ENCODE measurements at places on chromosomes 3 and 15. TPM values are rescaled to one million over a fixed set of nuclear protein-coding genes. Genes with fewer than 3 reads are reported as not detected.
A peak's percentile ranks its signal among the peaks of the same experiment; 100 is the strongest.

Gene TMEM108
- polyA plus RNA-seq = 0.27 TPM

DNA sequence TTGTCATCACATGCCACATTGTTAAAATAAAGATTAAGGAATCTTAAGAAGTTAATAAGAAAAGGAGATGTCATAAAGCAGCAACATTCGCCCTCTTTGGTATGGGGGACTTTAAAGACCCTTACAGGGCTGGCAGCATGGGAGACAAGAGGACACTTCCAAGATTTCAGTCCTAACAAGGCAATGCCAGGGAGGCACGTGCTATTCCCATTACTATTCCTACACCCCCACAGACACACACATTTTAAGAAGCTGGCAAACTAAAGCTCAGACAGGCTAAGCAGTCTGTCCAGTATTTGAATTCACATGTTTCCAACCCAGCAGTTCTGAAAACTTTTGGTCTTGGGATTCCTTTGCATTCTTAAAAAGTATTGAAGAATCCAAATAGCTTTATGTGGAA, 80.8 kb downstream of the WDR49 start:
- H3K36me3 ChIP-seq = no peaks in the 10 kb centered on the region
- no peak for DNase-seq
- no peak overlapping the region for H3K27ac ChIP-seq
- H3K4me3 ChIP-seq = no peak overlapping the region
- no peaks in the 10 kb centered on the region for H3K27me3 ChIP-seq
- no peaks in the 10 kb centered on the region for H3K4me1 ChIP-seq

DNA sequence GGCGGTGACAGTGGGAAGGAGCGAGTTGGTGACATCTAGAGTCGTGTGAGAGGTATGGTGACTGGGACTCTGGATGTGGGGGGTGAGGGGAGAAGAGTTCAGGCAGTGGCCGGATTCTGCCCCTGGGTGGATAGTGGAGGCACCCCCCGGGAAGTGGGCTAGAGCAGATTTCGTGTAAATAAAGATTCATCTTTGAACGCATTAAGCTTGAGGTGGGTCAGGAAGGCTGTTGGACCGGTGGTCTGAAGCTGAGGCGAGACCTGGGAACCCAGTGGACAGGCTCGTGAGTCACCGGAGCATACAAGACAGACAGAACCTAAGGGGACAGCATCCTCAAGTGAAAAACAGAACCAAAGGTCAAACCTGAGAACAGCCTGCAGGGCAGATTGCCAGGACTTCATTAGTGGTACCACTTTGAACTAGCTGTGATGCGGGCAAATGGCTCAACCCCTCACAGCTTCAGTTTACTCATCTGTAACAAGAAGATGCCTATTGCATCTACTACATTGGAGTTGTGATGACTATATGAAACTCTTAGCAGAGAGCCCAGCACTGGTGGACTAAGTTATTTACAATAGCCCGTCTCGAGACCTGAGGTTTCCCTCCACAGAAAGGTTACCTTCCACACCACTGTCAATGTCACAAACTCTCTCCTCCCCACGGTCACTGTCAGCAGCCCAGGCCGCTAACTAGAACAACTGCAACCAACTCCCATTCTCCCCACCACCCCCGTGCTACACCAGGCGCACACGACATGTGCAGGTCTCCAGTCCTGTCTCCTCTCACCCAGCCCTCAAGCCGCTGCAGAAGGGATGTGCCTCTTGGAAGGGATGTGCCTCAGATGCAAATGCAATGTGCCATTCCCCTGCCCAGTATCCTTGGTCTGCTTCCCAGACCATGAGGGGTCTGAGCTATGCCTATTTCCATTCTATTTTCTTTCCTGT, 901 bp upstream of the CLN6 start:
- H3K36me3 ChIP-seq = no peaks in the 10 kb centered on the region
- H3K27ac ChIP-seq = peak overlapping the region; percentile 82
- peaks cover 3% of the 10 kb centered on the region for H3K4me1 ChIP-seq
- peak overlapping the region; percentile 96 for H3K4me3 ChIP-seq
- H3K27me3 ChIP-seq = no peaks in the 10 kb centered on the region

DNA sequence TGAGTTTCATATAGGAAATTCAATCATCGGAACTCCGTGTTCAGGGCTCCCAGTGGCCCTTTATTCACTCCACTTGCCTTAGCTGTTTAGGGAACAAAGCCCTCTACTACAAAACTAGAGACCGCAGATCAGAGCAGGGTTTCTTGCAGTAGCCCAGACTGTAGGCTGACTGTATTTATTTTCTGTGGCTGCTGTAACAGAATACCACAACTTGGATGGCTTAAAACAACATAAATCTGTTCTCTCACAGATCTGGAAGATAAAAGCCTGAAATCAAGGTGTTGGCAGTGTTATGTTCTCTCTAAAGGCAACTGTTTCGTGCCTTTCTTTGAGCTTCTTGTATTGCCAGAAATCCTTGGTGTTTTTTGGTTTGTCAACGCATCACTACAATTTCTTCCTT, 479.0 kb downstream of the AGBL1 start:
- no peaks in the 10 kb centered on the region for H3K4me1 ChIP-seq
- H3K4me3 ChIP-seq = no peak overlapping the region
- no peaks in the 10 kb centered on the region for H3K27me3 ChIP-seq

DNA sequence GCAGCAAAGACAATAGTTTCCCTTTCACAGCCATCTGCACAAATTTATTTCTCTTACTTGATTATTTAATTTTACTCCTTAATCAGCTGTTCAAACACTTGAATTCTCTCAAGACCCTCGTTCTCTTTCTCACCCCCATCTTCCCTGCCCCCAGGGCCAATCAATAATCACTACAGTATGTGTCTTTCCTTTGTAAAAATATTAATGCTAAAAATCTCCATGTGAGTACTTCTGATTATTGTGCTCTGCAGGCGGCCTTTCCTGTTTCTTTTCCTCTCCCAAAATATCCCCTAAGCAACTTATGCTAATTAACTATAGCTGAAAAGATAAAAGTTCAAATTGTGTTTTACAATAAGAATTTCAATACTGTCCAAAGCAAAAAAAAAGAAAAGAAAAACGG, 617.0 kb upstream of the CBLB start:
- no peak overlapping the region for H3K4me3 ChIP-seq
- DNase-seq = no peak
- no peak overlapping the region for H3K27ac ChIP-seq

Data from fibroblast of lung (primary cell).